ENCODE measurements at places on chromosomes 3 and 15. TPM values are rescaled to one million over a fixed set of nuclear protein-coding genes. Genes with fewer than 3 reads are reported as not detected.

DNA sequence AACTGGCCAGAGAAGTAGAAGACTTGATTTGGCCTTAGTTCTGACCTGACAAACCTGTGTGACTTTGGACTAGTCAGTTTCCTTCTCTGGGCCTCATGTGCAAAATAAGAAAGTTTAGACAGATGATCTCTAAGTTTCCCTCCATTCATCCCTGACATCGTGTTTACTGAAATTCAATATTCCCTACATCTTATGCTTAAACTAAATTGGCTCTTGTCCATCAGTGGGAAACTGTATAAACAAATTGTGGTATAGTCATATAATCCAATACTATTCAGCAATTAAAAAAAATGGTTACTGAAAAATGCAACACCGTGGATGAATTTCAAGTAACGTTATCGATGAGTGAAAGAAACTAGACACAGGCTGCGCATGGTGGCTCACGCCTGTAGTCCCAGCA lies 64.4 kb upstream of the HRH1 start:
- no peak for DNase-seq

DNA sequence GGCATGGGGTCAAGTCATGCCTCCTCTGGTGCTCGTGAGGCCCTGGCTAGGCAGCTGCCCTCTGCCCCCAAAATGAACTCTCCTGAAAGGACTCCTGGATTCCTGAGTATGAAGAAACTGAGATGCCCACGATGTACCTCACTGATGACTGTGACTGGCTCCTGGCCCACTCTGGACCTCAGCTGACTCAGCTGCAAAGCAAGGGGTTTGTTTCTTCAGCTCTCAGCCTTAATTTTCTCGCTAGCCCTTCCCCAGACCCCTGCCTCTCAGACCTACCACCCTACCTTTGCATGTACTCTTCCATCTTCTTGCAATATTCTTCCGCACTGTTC lies 5.2 kb upstream of the GNAI2 start:
- DNase-seq: no peak

GRCh38 chr15:90617668-90618097 lies 88.0 kb downstream of the CRTC3 start:
- no peak for DNase-seq

GRCh38 chr15:64991536-64992135 lies 1.9 kb upstream of the SPG21 start:
- no peak for DNase-seq

DNA sequence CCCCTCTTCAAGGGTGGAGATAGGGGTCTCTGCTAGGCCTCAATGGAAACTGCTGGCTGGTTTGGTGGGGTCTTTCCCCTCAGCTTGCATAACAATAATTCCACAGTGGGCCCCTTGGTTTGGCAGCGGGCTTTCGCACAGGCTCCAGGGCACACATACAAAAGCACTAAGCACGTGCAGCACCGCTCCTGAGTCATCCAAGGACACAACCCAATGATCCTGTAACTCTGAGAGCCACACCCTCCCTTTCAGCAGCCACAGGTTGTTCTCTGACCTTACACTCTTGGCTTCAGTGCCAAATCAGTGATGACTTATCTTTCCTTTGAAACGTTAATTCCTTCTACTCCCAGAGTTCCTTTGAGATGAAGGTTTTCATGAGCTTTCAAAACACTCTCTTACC lies 41.7 kb downstream of the DAPK2 start:
- DNase-seq: no peak

- no peak for DNase-seq
These were observed 30.2 kb downstream of the CHCHD6 start for GRCh38 chr3:126734106-126734723.

BCL6 gene
- 256 TPM for total RNA-seq

Measured in OCI-LY7 (cell line).